ENCODE measurements at places on chromosomes 5 and 9.

DNA sequence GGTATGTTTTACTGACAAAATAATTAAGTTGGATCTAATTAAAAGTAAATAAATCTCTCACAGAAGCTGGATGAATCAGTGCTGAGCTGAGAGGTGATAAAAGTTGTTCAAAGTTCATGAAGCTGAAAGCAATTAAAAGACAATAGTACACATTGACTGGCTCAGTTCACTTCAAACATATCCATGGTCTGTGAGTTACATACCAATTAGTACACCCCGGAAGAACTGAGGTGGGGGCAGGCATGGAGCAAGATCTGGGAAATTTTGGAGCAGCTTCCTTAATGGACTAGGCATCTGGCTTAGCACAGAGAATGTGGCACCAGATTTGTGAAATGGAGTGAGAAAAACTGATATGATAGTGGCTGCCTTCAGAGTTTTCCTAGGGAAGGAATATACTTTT is 152.7 kb downstream of the ATP10B start:
- DNase-seq = no peak

GRCh38 chr5:160272264-160272663 is 40.1 kb downstream of the CCNJL start:
- no peak for DNase-seq

DNA sequence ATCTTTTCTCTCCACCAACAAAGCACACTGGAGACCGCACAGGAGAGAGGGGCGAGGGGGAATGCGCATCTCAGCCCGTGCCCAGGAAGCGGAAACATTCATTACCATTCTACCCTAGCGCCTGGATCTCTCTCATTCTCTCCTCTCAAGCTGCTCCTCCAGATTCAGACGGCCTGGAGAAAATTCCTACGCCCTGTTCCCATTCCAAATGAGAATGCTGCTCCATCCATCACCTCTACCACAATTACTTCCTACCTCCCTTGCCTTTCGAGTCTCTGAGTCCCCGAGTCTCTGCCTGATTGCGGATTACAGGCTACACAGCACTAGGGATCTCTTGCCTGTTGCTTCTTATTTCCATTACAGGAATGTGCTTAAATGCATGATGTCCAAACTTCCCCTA is 6.7 kb downstream of the DDX31 start:
- DNase-seq = no peak

DNA sequence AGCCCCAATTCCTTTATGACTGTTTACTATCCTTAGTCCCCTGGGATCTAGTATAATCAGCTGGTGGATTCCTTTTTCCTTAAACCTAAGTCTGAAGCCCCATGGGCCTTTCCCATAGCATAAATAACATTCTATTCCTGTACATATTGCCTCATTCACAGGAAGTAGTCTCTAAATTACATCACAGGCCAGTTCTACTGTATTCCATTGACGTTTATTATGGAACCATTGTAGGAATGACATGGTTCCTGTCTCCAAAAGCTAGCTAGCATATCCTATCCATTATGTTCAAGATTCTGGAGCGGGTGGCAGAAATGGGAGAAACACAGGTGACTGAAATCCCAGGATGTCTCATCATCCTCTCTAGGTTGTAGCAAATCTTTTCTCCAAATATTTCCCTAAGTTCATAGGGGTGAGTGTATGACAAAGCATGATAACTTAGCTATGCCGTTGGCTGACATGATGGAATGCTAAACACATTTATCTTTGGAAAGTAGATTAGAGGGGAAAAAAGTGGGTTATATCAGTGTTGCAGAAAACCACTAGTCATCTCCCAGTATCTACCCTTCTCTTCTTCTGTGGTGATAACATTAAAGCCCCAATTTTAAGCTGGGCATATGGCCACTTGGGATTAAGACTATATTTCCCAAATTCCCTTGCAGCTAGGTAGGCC is 140.1 kb downstream of the FGF1 start:
- no peak for DNase-seq

GRCh38 chr9:138082918-138083636 is 205.5 kb downstream of the CACNA1B start:
- no peak for DNase-seq

DNA sequence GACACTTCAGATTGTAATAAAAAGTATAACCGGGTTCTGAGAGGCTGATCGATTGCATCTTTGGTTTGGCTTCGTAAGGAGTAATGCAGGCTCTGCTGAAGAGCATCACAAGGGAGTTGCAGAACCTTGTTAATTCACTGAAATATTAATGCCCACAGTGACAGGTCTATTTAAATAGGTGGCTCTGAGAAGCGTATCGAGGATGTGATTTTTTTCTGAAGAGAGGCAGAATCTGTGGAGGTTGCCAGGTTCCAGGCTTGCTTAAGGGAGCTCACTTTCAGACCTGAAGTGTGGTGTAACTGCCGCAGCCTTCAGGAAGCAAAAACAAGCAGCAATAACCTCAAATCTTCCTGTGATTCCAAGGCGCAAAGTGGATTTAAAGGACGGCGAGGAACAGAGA is 80.3 kb downstream of the ANKRD33B start:
- no peak for DNase-seq

- DNase-seq = no peak
Observed at GRCh38 chr5:100762108-100762507, 141.0 kb downstream of the ST8SIA4 start.

- DNase-seq = no peak
Observed at GRCh38 chr5:83034528-83035207, 42.5 kb downstream of the TMEM167A start.

GRCh38 chr9:77454663-77455062 is 193.5 kb downstream of the GNA14 start:
- DNase-seq = no peak

GRCh38 chr5:124825250-124825982 is 79.0 kb upstream of the ZNF608 start:
- DNase-seq = no peak

- no peak for DNase-seq
Observed at GRCh38 chr9:88965473-88965872, 25.8 kb upstream of the S1PR3 start.

DNA sequence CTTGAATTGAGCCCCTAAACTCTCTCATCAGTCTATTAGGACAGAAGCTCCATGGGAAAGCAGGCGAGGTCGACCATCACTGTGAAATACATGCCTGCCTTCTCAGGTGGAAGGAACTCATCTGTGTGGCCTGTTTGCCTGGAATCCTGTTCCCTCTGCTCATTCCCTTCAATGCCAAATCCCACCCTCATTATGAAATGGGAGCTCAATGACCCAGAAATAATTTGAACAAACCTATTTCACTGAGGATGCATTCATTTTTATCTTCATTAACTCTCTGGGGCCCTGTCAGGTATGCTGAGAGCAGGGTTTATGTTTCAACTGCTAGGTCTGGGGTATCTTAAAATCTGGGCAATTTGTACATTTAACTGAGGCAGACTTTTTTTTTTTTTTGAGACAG is 142.2 kb downstream of the MED27 start:
- no peak for DNase-seq

GRCh38 chr9:30630459-30630858 is 1754.0 kb upstream of the ACO1 start:
- no peak for DNase-seq

Data from stimulated activated CD8-positive, alpha-beta memory T cell treated with anti-CD3 and anti-CD28 coated beads, Interleukin-7, amount 100 ng/mL, for 1 hour (primary cell).